ENCODE measurements at places on chromosomes 5 and 9. TPM values are rescaled to one million over a fixed set of nuclear protein-coding genes. Genes with fewer than 3 reads are reported as not detected.

CNTFR gene
- polyA plus RNA-seq, result 0.42 TPM

SPATA6L gene
- 2.1 TPM for polyA plus RNA-seq

APBA1 gene
- 1.0 TPM for polyA plus RNA-seq

MYOZ3 gene
- polyA plus RNA-seq, result 0.40 TPM

FAM81B gene
- polyA plus RNA-seq, result 8.6 TPM

ANKDD1B gene
- polyA plus RNA-seq, result 1.3 TPM

LCN2 gene
- 309 TPM for polyA plus RNA-seq

SPAG8 gene
- polyA plus RNA-seq, result 5.8 TPM

ZNF782 gene
- 1.7 TPM for polyA plus RNA-seq

- DNase-seq, result no peak
These were observed 26.2 kb downstream of the ENTREP1 start for GRCh38 chr9:69351227-69351626.

DNA sequence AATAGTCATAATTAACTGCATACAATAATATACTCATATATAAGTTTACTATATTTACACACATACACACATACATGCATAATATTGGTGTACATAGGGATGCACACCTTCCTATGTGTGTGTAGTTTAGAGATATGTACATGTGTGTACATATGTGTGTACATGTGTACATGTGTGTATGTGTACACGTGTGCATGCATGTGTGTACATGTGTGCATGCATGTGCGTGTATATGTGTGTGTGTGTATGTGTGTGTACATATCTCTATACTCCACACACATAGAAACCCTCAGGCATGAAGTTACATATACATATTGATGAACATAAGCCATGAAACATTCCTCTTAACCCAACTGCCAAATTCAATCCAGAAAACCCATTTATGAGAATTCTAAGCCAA is 547.8 kb downstream of the TLR4 start:
- no peak for DNase-seq

GRCh38 chr5:146082798-146083197 is 22.6 kb downstream of the PLAC8L1 start:
- no peak for DNase-seq

DNA sequence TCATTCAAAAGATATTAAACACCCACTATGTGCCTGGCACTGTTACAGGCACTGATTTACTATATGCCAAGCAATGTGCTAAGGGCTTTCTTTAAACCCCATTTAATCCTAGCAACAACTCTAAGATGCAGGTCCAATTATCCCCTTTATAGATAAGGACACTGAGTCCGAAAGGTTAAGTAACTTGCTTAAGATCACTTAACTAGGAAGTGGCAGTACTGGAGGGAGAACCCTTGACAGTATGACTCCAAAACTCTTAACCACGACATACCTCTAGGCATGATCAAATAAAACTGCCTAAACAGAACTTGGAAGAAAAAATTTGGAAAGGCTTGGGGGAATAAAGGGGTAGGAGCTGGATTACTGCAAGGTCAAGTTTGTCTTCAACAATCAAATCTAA is 1.7 kb downstream of the RAB14 start:
- no peak for DNase-seq

DNA sequence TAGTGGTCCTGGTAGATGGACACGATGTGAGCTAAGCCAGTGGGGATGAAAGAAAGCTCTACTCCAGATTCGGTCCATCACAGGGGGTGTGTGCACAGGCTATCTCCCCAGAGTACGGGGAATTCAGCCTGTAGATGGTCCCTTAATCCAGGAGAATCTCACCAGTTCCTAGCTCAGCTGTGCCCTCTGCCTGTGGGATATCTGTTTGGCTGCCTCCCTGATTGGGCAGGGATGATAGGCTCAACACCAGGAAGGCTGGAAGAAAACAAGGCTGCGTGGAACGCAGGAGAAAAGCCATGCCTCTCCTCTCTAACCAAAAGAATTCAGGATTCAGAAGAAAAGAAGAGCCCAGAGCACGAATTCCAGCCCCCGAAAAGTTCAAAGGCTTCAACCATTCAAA is 40.9 kb downstream of the VLDLR start:
- no peak for DNase-seq

DNA sequence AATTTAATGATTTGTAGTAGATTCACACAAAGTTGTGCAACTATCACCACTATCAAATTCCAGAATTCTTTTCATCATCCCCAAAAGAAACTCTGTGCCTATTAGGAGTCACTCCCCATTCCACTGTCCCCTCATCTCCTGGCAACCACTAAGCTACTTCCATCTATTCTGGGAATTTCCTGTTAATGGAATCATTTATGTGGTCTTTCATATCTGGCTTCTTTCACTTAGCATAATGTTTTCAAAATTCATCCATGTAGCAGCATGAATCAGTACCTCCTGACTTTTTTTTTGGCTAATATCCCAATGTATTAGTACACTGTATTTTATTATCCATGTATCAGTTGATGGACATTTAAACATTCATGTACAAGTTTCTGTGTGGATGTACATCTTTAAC is 157.6 kb downstream of the TTC39B start:
- no peak for DNase-seq

- DNase-seq, result peak; percentile 88
These were observed 280.1 kb upstream of the DMRT1 start for GRCh38 chr9:561427-561826.

GRCh38 chr9:36328798-36329411 is 70.7 kb upstream of the GNE start:
- peak; percentile 45 for DNase-seq

- no peak for DNase-seq
These were observed 72.5 kb downstream of the EPB41L4A start for GRCh38 chr5:112346411-112347044.

DNA sequence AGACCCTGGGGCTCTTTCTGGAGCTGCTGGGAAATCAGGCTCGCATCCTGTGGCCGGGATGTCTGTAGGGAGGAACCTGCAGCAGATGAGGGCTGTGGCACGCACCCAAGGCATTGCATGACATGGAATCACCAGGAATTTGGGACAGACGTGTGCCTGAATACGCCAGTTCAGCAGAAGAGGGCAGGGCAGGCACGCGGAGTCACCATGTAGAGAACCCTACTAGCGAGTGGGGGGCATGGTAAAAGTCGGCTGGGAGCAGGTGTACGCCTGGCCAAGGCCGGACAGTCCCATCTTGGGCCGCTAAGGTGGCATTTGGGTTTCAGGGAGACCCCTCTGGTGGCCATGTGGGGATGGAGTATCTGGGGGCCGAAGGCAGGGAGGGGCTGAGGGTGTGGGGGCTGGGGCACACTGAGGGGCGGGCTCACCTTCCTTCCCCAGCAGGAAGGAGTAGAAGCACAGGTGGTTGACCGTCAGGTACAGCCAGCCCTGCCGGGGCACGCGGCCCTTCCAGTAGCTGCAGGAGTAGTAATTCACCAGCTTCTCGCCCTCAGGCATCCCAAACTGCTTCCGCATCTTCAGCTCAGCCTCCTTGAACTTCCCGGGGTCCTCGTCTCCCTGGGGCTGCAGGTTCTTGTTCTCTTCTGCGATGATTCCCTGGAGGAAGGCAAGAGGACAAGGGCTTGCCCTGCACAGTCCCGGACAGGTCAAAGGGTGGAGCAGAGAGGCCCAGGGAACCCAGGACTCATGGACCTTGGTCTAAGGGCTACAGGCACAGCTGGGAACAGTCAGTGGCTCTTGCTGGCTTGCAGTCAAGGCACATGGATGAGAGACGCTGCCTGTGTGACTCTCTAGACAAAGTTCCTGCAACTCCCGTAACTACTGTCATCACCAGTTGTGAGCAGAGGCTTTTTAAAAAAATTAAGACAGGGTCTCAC is 13.5 kb downstream of the TBC1D9B start:
- DNase-seq, result no peak

- DNase-seq, result peak; percentile 36
These were observed 3.5 kb downstream of the PDE6A start for GRCh38 chr5:149940941-149941644.

DNA sequence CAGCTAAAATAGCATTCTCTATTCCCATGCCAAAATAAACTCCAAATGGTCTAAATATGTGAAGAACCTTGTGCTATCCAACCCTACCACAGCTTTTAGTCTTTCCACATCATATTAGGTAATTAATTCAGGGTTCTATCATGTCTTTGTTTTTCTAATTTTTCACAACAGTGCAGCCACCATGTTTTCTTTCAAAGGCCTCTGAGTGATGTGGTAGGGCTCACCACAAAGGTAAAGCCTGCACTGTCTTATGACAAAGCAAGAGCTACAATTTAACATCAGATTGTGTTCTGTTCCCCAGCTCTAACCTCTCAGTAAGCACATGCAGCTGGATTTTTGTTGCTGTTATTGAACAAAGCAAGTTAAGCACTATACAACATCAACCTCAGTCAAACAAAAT is 52.4 kb downstream of the MEF2C start:
- DNase-seq, result no peak
